ENCODE measurements at places on chromosomes 16 and 17. TPM values are rescaled to one million over a fixed set of nuclear protein-coding genes. Genes with fewer than 3 reads are reported as not detected.

DRC7 gene
- total RNA-seq, result not detected

DNA sequence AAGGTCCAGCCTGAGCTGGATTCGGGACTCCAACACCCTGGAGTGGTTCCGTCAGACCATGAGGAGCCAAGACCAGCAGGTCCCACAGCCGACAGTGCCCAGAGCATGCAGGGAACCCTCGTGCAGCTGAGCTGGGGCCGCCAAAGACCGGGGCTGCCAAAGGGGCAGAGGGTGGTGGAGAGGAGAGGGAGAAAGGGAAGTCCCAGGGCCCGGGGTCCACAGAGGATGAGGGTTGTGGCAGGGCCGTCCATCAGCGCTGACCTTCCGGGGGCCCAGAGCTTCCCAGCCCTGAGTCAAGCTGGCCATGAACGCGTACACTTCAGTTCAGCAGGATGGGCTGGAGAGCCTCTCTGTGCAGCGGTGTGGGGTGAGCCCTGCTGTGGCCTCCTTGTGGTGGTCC, 6.7 kb upstream of the CAPN15 start:
- no peak for DNase-seq

DNA sequence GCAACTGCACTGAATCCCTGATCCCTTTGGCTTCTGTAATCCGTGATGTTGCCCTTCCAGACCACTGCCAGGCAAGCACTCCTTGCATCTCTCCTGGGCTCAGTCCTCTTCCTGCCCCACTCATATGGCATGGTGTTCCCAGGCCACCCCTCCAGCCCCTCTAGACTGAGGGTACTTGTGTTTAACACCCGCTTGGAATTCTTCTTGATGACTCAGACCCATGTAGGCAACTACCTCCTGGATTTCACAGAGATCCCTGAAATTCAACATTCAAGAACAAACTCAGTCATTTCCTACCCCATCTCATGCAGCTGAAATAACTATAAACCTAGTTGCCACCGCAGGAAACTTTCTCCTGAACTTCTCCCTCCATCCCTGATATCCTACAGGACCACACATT, 541.9 kb upstream of the CDH11 start:
- no peak for DNase-seq

- DNase-seq, result peak; percentile 5
Measured at GRCh38 chr17:151886-152859, 14.8 kb downstream of the SCGB1C2 start.

HNF1B gene
- total RNA-seq, result not detected
